GM04503 (cell line): ENCODE measurements at places on chromosomes 3 and 15.

DNA sequence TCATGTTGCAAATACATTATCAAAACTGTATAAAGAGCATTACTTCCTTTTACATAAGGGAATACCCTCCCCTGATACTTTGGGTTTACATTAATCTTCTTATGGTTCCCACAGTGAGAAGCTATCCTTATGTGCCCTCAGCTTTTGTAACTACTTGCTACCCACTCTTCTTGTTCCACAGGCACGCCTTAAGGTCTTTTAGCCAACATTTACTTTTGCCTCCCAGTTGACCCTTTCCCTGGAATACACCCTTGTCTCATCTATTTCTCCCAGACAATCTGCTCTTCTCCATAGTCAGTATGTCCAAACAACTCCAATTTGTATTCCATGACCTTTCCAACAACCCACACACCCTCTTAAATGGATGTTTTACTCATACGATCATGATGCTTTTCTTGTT is 116.8 kb upstream of the COL8A1 start:
- DNase-seq, result no peak

GRCh38 chr3:49295489-49296058 is 18.5 kb upstream of the C3orf62 start:
- DNase-seq, result no peak

DNA sequence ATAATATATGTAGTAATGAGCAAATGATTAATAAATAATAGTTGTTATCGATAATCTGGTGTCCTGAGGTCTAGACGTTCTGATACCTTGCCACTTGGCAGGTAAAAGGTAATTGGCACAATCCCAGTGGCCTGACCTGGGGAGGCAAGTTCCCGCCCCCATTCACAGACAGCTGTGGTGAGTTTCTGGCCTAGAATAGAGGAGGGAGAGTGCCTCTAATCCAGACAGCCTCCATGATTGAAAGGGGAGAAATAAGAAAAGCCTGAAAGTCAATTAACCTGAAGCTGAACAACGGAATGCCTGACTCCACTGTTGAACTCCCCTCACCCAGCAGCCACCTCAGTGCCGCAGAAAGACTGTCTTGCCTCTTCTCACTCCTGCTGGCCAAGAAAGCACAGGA is 38.1 kb upstream of the SV2B start:
- no peak for DNase-seq

GRCh38 chr15:101543026-101543390 is 53.5 kb upstream of the PCSK6 start:
- no peak for DNase-seq

GRCh38 chr3:194322678-194323211 is 28.4 kb downstream of the CPN2 start:
- DNase-seq, result no peak

GRCh38 chr3:14129296-14129695 is 4.4 kb downstream of the TMEM43 start:
- DNase-seq, result no peak

DNA sequence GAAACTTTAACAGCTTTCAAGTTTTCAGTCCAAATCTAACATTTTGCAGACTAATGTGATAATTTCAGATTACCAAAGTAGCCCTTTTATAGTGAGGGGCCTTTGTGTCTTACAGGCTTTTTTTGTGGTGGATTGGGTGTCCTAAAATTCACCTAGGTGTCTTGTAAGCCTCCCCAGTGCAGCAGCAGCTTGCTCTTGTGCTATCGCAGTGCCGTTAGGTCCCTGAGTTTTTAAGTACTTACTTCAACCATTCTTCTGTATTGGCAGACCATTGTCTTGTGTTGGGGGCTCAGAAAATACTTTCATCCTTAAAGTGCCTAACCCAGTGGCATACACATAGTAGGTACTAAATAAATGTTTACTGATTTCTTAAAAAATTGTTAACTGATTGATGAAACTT is 2.1 kb downstream of the PDE8A start:
- DNase-seq, result no peak

DNA sequence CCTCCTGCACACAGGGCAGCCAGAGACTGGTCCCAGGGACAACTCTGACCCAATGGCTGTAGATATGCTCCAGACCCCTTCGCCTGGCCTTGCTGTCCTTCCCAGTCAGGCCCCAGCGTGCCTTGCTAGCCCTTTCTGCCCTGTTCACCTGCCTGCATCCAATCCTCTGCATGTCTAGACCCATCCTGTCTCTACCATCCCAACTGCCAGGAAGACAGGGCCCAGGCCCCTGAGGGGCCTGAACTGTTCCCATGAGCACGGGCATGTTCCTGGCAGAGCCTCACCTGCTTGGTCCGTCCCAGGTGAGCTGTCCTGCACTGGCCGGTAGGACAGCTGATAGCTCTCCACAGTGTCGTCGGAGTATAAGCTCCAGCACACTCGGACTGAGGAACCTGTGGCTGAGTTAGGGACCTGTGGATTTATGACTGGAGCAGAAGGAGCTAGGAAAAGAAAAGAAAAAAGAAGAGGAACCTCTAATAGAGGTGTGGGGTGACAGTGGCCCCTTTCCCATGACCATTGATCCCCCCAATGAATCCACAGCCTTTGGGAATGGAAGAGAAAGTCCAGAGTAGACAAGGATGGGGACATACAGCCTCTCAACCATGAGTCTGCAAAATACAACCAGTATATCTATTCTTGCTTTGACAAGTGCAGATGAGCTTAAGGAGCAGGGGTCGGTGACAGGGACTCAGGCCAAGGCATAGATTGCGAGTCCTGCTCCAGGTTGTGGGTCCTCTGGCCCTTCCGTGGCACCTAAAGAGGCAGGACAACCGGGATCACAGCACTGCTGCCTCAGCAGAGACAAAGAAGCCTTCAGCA is 33.9 kb downstream of the FSD2 start:
- no peak for DNase-seq

- DNase-seq, result no peak
Measured at GRCh38 chr3:72177075-72178050, 392.4 kb upstream of the PROK2 start.

DNA sequence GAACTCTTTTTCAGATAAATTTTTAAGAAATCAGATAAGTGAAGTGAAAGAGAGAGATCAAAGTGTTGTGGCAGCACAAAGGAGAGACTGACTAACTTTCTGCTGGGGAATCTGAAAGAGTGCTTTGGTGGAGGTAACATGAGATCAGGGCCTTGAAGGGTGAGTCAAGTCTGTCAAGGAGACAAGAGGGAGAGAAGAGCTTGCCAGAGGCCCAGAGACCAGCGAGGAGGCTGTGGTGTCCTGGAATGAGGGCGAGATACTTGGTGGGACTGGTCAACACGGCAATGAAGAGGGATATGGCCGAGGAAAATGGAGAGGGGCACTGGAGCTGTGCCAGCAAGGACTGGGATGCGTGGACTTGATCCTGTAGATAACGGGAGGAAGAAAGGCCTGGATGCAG is 4.6 kb downstream of the TADA3 start:
- DNase-seq, result no peak

- no peak for DNase-seq
Measured at GRCh38 chr15:89129123-89129815, 41.0 kb downstream of the ABHD2 start.

DNA sequence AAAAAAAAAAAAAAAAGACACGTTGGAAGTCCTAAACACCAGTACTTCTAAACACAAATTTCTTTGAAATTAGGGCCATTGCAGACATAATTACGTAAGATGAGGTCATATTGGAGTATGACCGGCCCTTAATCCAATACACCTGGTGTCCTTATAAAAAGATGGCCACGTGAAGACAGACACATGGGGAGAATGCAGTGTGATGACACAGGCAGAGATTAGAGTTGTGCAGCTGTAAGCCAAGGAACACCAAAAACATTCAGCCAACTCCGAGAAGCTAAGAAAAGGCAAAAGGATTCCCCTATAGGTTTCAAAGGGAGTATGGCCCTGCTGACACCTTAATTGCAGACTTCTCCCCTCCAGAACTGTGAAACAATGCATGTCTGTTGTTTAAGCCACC is 379.0 kb upstream of the PDZRN3 start:
- no peak for DNase-seq

DNA sequence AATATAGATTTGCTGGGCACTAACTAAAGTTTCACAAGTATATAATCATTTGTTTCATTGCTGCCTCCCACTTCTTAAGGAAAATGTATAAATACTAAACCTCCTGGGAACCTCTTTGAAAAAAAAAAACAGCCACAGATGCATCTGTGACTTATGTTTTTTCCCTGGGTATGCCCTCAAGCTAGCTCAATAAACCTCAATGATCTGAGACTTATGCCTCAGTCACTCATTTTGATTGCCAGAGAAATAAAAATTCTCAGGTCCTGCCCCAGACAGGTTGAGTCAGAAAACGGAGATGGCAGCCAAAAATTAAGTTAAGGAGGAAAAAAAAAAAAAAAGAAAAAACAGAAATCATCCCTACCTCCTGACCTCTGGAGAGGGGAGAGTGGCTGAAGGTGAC is 22.1 kb downstream of the ILDR1 start:
- DNase-seq, result no peak

GRCh38 chr3:46733026-46733800 is 15.5 kb upstream of the PRSS50 start:
- no peak for DNase-seq

- no peak for DNase-seq
Measured at GRCh38 chr15:69071260-69071659, 56.8 kb downstream of the NOX5 start.

- no peak for DNase-seq
Measured at GRCh38 chr3:146184241-146185015, 23.4 kb upstream of the PLOD2 start.

DNA sequence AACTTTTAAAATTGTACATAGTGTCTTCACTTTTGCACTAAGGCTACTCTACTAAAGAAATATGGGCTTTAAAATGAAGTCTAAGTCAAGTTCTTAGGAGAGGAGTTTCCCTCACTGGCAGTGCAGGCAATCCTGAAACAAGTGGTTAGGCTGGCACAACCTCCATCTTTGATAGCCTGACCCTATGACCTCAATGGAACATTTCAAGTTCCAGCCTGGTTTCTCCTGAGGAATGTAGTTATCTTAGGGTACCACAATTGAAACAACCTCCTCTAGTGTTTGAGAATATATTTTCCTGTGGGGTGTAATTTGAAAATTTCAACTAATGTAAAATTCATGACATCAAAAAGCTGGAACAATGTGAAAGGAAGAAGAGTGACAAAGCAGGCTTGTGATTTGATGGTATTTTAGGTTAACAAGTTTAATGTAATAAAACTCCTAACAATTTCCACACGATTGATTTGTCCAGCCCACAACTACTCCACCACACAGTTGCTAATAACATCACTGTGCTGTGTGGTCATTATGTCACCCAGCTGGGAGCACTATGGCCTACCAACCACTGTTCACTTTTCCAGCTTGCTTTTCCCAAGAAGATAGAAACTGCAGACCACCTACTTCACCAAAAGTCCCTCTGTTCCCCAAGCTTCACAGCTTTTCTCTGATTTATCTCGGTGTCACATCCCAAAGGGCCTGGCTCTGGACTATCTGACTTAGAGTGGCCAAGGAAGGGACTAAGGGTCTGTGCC is 1.8 kb downstream of the WWTR1 start:
- DNase-seq, result no peak

- no peak for DNase-seq
Measured at GRCh38 chr3:25313286-25313685, 114.8 kb upstream of the RARB start.

DNA sequence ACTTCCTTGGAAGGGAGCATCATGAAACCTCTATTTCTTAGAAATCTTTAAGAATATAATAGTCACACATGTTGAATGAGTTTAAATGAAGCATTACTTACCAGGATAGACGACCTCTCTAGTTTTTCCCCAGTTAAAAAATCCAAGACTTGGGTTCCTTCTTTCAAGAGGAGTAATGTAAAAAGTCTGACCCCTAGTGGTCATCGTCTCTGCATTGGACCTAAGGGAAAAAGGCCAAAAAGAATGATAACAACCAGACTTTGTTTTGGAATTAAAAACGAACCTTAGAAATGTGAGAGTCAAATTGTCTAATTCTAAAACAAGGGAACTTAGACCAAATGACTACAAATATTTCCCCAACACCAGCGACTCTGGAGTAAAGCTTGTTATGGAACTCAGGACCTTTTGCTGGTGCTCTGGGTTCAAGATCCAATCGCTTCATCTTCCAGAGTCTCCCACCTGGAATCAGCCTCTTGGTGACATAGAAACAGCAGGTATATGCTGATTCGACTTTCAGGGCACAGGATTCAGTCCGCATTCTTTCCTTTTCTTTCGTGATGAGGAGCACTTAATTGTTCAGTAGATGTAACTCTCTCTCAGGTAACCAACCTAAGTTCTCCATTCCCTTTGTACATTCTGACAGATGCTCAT is 214.8 kb upstream of the TPRG1 start:
- no peak for DNase-seq

GRCh38 chr15:24678485-24678884 is 2.9 kb downstream of the NPAP1 start:
- no peak for DNase-seq

GRCh38 chr3:191324936-191325335 is 4.3 kb upstream of the CCDC50 start:
- DNase-seq, result no peak

- DNase-seq, result no peak
Measured at GRCh38 chr15:89654301-89654761, 936 bp downstream of the KIF7 start.

DNA sequence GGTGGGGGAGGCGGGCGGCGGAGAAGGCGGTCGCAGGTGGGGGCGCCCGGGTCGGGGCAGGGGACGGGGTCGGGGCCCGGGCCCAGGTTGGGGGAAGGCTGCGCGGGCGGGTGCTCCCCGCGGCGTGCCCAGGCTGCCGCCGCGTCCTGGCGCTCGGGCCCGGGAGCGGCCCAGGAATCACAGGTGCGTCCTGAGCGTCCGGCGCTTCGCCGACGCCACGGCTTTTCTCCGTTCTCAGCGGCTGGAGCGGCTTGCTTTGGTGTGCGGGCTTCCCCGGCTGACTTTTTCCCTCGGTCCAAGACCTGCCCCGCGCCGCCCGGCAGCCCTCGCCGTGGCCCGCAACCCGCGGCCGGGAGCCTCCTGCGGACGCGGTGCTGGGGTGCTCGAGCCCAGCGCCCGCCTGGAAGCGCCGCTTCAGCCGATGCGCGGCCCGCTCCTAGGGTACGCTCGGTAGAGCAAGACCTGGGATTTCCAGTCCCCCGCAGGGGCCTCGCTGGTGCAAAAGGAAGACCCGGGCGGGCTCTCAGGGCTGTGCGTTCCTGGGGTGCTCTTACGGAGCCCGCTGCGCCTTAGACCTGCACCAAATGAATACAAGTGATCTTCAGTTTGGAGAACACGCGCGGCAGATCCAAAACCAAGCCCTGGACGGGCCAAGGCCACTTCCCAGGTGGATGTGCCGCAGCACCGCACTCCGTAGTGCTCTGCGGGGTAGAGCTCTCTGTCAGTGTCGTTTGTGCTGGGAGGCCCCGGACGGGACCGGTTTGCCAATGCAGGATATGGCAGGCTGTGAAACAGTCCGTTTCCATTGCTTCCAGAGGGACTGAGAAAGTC is 639 bp downstream of the NIPA1 start:
- DNase-seq, result no peak

GRCh38 chr15:101028321-101028720 is 109.2 kb downstream of the LRRK1 start:
- DNase-seq, result no peak

DNA sequence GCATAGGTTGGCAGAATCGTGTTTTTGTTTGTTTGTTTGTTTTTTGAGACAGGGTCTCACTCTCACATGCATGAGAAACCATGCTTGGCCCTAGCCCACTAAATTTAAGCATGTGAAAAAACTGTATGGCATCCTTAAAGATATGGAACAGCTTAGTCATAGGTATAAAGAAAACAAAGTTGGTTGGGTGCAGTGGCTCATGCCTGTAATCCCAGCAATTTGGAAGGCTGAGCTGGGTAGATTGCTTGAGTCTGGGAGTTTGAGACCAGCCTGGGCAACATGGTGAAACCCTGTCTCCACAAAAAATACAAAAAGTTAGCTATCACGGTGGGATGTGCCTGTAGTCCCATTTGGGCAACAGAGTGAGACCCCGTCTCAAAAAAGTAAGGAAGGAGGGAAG is 25.2 kb downstream of the EXD1 start:
- no peak for DNase-seq
